Astrocyte of the hippocampus (primary cell): ENCODE measurements at places on chromosomes 3 and 15.

DNA sequence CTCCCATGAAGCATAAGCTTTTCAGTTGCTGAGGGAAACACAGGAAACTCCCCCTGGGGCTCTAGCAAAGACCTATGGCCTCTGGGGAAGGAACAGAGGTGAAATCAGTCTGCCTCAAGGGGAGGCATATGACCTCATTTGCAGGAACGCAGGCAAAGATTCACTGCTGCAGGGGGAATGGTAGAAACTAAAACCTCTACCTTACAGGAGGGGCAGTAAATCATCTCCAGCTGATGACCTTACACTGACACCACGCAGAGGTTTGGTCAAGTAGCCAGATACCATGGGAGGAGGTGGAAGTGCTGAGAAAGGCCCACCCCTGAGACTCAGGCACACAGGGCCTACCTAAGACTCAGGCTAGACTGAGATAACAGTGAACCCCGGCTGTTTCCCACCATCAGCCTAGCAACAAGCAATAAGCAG, 81.1 kb downstream of the RAD18 start:
- DNase-seq = no peak

DNA sequence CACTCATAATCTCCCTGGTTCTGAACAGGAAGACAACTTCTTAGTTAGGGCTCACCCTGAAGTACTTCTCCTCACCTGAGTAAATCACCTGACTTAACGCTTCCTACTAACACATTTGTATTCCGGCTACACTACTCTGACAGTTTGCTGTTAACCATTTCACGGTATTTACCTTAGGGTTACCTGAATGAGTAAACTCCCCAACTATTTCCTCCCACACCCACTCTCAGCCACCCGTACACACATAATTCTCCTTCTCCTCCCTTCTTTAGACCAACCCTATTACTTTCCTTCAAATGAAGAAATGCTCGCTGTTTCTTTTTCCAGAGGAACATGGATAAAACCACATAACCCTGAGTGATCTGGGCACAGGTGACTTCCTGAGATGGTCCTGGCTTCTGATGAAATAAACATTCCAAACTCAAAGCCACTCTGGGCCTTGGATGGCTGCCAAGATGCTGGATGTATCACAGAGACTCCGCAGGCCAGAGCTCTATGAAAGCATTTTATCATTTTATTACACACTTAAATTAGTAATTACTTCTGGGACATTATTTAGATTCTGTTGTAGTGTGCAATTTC, 183.6 kb upstream of the ATP11B start:
- peak; percentile 52 for DNase-seq

GRCh38 chr15:59104912-59105732, at the start of gene CCNB2:
CCNB2 (plus strand) TSS chr15:59105146; CDS start chr15:59105269, 123 bp downstream.
- peak; percentile 96 for DNase-seq

GRCh38 chr3:73540969-73541740, 83.6 kb downstream of the PDZRN3 start:
- DNase-seq = no peak
